ENCODE measurements at places on chromosomes 4 and X. TPM values are rescaled to one million over a fixed set of nuclear protein-coding genes. Genes with fewer than 3 reads are reported as not detected.

NLRP2B gene
- not detected for polyA plus RNA-seq

AREG gene
- polyA plus RNA-seq = 1.8 TPM

PABPC4L gene
- 0.17 TPM for polyA plus RNA-seq

FMR1NB gene
- polyA plus RNA-seq = not detected

CC2D2A gene
- polyA plus RNA-seq = 13.7 TPM

LDB2 gene
- 36.3 TPM for polyA plus RNA-seq

GC gene
- polyA plus RNA-seq = not detected

RAB33A gene
- 40.4 TPM for polyA plus RNA-seq

ALPK1 gene
- 2.5 TPM for polyA plus RNA-seq

GYPE gene
- polyA plus RNA-seq = 1.8 TPM

ALAS2 gene
- polyA plus RNA-seq = not detected

SSX4B gene
- not detected for polyA plus RNA-seq
